ENCODE measurements at places on chromosomes 12 and 14.

DNA sequence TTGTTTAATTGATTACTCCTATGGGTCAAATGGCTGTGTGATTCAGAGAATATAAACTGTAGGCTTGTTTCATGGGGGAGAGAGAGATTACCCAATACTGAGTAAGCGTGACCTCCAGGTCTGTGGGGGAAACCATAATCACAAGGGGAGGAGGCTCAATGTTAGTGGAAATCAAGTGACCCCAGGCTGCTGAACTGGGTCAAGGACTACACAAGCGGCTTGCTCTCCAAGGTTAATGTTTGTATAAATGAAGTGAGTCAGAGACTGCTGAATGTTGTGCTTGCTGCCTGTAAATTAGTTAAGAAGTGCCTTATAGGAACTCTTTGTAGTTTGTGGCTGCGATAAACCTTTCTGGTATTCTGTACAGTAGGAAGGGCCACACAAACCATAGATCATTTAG is 479.7 kb downstream of the AACS start:
- DNase-seq, result no peak

DNA sequence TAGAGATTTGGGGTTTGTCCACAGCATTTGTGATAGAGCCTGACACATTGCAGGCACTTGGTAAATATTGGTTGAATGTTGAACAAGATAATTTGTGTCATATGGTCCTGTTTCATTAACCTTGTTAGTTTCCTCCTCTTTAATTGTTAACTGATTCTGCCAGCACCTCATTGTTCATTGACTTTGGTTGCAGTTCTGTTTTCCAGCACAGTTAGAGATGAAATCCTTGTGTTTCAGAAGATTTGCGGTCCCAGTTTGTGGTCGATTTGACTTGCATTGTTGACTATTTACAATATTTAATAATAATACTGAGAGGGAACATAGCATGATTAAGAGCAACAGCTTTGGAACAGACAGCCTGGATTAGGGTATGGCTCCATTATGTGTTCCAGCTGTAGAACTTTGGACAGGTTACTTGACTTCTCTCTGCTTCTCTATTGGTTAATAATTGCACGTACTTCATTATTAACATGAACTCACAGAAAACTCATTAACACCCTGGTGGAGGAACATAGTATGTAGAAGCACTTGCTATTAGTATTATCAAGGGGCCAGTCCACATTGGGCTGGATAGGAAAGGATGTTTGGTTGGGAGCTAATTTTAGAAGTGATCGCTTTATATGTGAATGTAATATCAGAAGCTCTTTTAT is 8.7 kb downstream of the DRAM1 start:
- no peak for DNase-seq

GRCh38 chr12:71439362-71439612 is 311 bp upstream of the LGR5 start:
- DNase-seq, result no peak

GRCh38 chr14:92585981-92586937 is 72.7 kb downstream of the RIN3 start:
- DNase-seq, result peak; percentile 59

- no peak for DNase-seq
Observed at GRCh38 chr12:5244513-5244972, 187.4 kb upstream of the NTF3 start.

DNA sequence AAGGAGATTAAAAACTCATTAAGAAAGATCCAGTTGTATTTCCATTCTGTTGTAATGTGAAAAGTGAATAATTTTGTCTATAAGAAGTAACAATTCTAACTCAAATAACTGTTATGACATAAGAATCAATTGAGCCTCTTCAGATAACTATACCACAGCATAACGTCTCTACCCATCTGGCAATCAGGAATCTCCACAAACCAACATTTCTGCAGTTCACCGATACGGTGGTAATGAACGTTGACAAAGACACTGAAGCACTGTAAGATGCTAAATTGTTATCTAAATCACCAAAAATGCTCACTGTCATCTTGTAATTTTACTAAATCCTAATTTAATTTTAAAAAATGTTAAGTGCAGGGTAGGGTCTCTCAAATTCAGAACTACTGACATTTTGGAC is 130.9 kb upstream of the USP15 start:
- no peak for DNase-seq

GRCh38 chr12:19217446-19217845 is 87.9 kb downstream of the PLEKHA5 start:
- no peak for DNase-seq

DNA sequence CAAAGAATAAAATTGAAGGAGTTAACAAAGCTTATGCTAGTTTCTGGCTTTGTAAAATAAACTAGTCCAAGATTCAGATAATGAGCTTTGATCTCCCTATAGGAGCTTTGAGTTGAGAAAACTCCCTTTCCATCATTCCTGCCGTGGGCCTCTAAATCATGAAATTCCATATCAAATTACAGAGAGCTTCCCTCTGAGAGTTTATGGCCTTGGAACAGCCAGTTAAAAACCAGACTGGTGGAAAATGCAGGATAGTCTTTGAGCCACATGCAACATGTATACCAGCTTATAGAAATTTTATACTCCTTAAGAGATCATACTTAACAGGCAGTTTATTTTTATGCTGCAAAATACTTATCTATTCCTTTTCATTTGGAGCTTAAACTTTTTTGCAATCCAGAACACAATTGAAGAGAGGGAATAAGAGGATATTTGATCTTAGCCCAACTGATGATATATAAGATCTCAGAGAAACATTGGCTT is 175.8 kb upstream of the ATP2B1 start:
- DNase-seq, result no peak

DNA sequence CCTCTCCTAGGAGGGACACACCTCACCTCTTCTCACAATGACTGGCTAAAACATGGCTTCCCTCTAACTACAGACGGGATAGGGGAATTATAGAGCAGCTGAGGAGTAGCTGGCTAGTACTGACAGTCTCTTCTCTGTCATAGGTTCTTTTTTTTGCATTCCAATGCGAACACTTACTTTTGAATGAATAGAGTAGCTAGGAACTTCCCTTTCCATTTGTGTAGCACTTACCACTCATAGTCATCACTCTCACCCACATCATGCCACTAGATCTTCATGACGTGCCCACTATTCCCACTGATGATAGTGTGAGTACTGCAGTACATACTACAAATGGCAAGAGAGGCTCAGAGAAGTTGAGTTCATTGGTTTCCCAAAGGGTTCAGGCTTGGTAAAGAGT is 143.9 kb upstream of the HIF1A start:
- DNase-seq, result no peak

- DNase-seq, result no peak
Observed at GRCh38 chr14:51446771-51447170, 204.9 kb upstream of the FRMD6 start.

DNA sequence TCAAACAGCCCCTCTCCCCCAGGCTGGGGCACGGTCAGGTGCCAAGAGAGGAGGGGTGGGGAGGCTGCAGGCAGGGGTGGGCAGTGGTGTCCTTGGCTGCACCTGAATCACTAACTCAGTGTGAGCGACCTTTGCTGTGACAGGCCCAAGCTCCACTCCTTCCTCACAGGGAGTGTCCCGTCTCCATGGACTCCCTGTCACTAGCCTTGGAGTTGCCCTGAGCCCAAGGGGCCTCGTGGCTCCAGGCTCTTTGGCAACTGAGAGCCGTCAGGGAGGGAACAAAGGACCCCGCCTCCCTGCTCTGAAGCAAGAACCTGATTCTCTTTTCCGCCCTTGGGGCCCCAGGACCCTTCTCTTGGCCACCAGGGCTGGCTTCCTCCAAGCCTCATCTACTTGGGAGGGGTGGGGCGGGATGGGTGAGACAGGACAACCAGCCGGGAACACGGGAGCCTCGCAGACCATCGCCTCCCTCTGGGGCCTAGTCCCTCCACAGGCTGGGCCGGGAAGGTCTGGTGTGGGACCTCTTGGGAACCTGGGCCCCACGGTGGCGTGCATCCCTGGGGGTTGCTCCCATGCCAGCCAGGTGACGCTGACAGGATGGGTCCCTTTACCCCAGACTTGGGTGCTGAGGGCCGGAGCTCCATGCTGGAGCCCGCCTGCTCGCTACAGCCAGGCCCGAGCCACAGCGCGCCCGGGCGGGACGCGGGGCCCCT is 935 bp upstream of the ADSS1 start:
- DNase-seq, result no peak

DNA sequence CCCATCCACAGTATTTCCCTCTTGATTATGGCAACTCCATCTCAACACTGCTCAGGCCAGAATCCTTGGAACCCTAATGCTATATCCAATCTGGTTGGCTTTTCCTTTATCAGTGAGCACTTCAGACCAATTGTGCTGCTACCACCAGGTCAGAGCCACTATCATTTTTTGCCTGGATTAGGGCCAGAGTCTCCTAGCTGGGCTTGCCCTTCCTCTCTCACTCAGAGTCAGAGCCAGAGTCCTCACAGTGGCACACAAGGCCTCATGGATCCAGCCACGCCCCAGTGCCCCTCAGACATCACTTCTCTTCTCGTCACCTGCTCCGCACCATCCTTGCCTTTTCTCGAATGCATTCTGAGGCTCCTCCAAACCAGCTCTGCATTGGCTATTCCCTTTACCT is 211.1 kb downstream of the ANO6 start:
- no peak for DNase-seq

GRCh38 chr12:59040656-59041055 is 120.4 kb upstream of the LRIG3 start:
- DNase-seq, result no peak

- DNase-seq, result peak; percentile 74
Observed at GRCh38 chr14:92560106-92560865, 46.7 kb downstream of the RIN3 start.

- DNase-seq, result no peak
Observed at GRCh38 chr12:88935856-88936255, 355.6 kb upstream of the KITLG start.

- no peak for DNase-seq
Observed at GRCh38 chr14:86012461-86012860, 482.5 kb downstream of the FLRT2 start.

DNA sequence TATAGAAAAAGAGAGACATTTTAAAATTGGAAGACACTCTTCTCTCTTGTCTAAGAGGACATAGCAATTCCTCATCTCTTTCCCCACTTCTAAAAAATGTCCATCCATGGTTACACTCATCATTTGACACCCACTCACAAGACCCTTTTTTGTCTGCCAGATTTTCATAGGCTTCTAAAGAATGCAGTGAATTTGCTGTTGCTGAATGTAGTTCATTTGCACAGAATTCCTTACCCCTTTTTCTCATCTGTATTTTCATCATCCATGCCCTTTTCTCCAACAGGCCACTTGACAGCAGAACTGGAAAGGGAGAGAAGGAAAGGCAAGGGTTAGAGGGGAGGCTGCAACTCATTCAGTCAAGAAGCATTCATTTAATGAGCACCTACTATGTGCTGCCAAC is 128.0 kb downstream of the NUAK1 start:
- DNase-seq, result no peak

DNA sequence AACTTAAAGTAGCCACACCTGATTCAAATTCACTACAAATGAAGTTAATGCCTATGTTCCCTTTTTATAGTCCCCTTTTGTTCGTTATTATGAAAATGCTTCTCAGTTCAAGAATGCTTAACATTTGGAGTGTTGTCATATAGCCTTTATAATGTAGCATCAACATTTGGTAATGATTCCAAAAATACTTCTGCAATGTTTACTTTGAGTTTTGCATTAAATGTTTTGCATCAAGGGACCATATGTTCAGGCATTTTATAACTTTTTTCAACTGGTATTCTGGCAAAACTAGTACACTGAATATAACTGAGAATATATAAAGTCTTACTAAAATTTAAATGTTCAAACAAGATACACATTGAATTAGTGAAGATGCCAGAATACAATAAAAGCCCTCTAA is 209.6 kb upstream of the SLC16A7 start:
- DNase-seq, result no peak

DNA sequence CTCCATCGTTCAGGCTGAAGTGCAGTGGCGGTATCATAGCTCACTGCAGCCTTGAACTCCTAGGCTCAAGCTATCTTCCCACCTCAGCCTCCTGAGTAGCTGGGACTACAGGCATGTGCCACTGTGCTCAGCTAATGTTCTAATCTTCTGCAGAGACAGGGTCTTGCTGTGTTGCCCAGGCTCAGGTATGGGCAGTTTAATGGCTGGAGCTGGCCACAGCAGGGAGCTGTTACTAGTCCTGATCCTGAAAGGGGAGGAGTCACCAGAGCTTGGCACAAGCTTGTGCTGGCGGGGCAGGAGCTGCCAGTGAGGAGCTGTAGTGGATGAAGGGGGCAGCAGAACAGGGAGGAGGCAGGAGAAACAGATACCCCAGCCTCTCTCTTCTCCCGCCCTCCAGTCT is 10.6 kb downstream of the TMEM120B start:
- no peak for DNase-seq

GRCh38 chr14:73027546-73027945 is 640 bp upstream of the ZFYVE1 start:
- DNase-seq, result no peak

- no peak for DNase-seq
Observed at GRCh38 chr12:2282318-2282717, 229.5 kb downstream of the CACNA1C start.

DNA sequence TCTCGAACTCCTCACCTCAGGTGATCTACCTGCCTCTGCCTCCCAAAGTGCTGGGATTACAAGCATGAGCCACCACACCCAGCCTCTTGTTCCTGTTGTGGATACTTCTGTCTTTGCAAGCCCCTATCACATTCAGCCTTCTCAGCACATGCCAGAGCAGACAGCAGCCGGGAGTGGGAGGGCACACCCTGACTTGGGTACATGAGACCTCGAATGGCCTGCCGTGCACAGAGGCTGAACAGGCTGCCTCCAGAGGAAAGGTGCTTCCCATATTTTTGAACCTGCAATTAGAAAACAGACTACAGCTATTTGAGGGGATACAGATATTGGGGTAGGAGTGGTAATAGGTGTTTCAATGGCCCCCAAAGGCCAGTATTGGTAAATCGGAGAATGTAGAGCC is 307.3 kb upstream of the DIO3 start:
- DNase-seq, result no peak

- DNase-seq, result peak; percentile 63
Observed at GRCh38 chr14:104137297-104138097, 890 bp upstream of the KIF26A start.

DNA sequence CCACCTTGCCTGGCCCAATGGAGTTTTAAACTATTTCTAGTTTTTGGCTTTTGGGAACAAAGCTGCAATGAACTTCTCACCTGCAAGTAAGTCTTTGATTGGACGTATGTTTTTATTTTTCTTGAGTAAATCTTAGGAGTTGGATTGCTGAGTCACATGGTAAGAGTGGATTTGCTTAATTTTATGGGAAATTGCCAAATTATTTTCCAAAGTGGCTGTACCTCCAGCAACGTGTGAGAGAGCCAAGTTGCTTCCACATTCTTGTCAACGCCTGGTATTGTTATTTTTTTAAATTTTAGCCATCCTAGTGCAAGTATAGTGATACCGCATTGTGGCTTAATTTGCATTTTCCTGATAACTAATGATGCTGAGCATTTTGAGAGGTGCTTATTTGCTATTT is 136.6 kb downstream of the LMNTD1 start:
- no peak for DNase-seq

GRCh38 chr12:11681207-11681606 is 31.7 kb downstream of the ETV6 start:
- no peak for DNase-seq

GRCh38 chr12:67969134-67969802 is 20.0 kb upstream of the IFNG-AS1 start:
- no peak for DNase-seq

Data from activated naive CD4-positive, alpha-beta T cell treated with anti-CD3 and anti-CD28 coated beads for 36 hours (primary cell).